ENCODE measurements at places on chromosomes 2 and 18.

- peak; percentile 81 for DNase-seq
These were observed 146.6 kb downstream of the RDH14 start for GRCh38 chr2:18413676-18414396.

DNA sequence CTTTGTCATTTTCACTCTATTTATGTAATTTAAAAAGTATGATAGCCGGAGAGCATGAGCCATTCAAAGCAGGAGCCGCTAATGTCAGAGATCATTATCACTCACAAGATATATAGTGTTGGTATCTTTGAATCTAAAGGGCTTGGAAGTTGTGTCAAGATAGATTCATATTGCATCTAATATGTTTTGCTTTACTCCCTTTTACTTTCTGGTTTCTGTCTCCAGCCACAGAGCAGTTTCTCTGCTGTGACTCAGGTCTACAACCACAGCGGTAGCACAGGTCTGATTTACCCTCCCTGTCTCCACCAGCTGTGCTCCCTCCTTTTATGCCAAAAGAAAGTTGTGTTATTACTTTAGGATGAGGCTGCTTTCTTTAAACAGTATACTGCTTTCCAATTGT is 424.0 kb downstream of the ARHGAP15 start:
- DNase-seq, result no peak

DNA sequence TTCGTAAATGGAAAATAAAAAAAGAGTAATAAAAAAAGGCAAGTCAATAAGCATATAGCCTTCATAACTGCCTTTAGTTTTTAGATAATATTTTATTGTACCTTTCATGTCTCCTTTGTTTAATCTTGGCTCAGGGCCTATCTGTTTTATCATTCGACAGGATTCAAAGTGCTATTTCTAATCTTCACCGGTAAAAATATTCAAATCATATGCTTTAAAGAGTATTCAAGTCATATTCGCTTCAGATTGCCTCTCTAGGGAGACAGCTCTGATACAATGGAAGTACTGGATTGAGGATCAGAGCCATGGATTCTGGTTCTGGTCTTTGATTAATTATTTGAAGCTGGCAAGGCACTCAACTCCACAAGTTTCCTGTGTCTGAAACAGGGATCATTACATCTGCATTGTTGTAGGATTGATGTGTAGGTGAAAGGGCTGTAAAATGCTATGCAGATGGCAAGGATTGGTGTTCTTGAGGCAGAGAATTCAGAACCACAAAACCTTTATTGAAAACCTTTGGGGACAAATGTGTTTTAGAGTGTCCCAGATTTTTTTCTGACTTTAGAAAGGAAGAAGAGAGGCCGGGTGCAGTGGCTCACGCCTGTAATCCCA is 84.3 kb upstream of the RAPH1 start:
- no peak for DNase-seq

DNA sequence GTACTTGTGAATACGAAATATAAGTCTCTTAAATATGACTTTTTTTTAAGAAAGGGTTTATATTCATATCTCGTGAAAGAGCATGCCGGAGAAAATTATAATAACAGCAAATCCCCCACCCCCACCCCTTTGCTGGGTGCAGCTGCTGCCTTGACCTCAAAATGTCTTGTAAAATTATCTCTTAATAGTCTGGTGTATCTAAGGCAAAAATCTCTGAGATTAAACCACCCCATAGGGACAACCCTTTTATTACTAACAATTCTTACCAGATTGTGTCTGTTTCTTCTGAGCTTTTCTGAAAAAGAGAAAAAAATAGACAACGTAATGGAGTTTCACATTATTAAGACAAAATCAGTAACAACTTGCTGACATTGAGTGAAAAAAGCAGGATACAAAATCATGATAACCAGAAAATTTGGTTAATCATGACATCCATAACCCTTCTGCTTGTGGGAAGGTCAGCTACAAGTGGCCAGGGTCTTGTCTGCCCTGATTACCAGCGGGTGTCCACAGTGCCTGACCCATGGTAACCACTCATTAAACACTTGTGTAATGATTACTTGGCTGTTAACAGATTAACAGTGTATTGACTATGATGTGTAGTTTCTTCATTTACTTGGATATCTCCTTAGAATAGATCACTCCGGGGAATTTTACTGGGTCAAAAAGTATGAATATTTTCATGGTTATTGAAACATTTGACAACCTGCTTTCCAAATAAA is 1.5 kb downstream of the STRADB start:
- no peak for DNase-seq

GRCh38 chr2:234483568-234484251 is 13.2 kb downstream of the ARL4C start:
- DNase-seq, result no peak

DNA sequence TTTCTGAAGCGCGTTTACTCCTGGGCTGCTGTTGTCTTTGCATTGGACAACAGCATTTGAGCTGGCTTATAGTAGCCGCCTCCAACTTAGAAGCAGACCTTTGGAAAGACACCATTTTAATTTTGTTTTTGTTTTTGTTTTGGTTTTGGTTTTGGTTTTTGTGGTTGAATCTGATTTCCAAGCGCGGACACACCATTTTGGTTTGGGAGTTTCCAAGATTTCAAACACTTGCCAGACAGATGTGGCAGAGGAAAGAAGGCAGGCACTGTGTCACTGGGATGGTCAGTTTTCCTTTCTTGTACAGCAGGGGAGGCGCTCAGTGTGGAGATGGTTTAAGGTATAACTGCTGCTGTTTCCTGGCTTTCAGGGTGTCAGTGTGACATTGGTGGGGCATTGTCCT is 126.8 kb downstream of the LAMA3 start:
- no peak for DNase-seq

GRCh38 chr2:121266543-121267106 is 18.4 kb downstream of the TFCP2L1 start:
- no peak for DNase-seq

All from kidney capillary endothelial cell (primary cell).